ENCODE measurements at places on chromosomes 11 and 22.

- DNase-seq, result no peak
Measured at GRCh38 chr22:48695251-48695650, 1132.4 kb downstream of the BRD1 start.

- no peak for DNase-seq
Measured at GRCh38 chr11:45365961-45366618, 79.9 kb upstream of the SYT13 start.

DNA sequence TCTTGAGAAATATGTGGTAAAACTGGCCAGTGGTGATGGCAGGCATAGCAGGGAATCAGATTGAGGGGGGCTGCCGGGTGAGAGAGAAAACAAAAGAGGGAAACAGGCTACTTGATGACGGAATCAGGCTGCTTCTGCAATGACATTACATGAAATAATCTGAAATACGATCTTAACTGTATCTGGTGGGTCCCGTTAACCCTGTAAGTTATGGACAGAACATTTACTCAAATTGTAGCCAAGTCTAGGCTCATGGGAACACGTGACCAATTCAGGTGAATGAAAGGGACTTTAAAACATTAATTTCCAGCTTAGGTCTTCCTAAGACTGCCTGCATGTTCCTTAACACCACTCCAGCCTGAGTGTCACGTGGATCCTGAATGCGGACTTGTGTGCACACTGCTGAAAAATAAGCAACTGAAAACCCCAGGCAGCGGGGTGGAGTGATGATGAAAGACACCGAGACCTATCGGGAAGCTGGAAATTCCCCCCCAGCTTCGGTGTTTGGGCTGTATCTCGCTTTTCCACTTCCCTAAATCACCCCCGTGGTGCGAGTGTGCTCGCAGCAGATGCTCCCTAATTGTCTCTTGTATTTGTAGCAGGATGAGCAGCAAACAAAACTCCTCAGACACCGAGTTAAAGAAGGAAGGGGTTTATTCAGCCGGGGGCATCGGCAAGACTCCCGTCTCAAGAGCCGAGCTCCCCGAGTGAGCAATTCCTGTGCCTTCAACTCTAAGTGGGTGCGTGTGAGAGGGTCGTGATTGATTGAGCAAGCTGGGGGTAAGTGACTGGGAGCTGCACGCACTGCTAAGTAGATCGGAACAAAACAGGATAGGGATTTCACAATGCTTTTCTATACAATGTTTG lies 145.0 kb upstream of the GRK3 start:
- DNase-seq, result no peak

GRCh38 chr22:50119169-50119767 lies 29.5 kb downstream of the MOV10L1 start:
- no peak for DNase-seq

- no peak for DNase-seq
Measured at GRCh38 chr11:68804786-68805185, 36.9 kb downstream of the CPT1A start.

GRCh38 chr22:47393191-47393590 lies 630.7 kb downstream of the TBC1D22A start:
- DNase-seq, result no peak

DNA sequence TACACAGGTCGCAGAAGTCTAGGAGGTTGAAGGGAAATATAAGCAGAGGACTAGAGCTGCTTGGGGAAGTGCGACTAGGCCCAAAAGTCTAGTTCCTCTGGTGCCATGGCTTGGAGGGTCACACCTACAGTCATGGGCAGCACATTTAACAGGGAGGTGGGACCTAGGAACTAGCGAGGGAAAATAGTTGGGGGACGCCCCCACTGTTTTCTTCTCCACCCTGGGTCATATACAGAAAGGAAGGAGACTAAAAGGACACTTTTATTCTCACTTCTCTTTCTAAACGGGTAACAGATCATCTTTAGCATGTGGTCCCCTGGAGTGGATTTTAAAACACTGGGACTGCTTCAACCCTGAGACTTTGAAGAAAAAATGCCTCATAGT lies 16.6 kb downstream of the APIP start:
- DNase-seq, result no peak

DNA sequence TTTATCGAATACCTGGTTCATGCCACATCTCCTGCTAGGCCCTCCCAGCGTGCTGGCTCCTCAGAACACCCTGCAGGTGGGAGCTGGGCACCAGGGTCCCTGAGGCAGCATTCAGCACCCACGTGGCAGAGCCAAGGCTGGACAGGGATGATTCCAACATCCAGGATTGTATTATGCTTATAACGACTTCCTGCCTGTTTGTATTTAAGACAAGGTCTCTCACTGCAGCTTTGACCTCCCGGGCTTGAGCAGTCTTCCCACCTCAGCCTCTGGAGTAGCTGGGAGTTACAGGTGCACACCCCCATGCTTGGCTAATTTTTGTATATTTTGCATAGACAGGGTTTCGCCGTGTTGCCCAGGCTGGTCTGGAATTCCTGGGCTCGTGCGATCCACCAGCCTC lies 64.7 kb upstream of the WNT7B start:
- DNase-seq, result no peak

GRCh38 chr22:41038732-41039131 lies 53.7 kb upstream of the EP300 start:
- DNase-seq, result no peak

DNA sequence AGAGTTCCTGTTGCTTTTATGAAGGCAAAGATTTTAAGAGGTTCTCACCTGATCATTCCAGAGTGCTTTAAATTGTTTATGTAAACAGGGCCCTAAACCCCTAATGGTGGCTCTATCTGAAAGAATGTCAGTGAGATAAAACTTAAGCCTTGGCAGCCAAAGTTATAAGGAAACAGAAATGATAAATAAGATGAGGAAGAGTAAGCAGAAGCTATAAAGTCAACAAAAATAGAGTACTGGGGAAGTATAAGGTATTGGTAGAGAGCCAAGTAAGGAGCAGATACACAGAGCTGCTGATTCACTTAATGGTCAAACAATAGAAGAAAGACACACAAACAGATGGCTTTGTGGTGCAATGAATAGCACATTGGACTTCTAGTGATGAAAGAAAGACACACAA lies 37.9 kb downstream of the TMPRSS5 start:
- no peak for DNase-seq

GRCh38 chr11:86977441-86978050 lies 22.4 kb upstream of the FZD4 start:
- DNase-seq, result no peak

GRCh38 chr11:127493330-127494022 lies 492.9 kb upstream of the KIRREL3 start:
- no peak for DNase-seq

GRCh38 chr11:116637766-116638165 lies 135.0 kb downstream of the BUD13 start:
- no peak for DNase-seq

DNA sequence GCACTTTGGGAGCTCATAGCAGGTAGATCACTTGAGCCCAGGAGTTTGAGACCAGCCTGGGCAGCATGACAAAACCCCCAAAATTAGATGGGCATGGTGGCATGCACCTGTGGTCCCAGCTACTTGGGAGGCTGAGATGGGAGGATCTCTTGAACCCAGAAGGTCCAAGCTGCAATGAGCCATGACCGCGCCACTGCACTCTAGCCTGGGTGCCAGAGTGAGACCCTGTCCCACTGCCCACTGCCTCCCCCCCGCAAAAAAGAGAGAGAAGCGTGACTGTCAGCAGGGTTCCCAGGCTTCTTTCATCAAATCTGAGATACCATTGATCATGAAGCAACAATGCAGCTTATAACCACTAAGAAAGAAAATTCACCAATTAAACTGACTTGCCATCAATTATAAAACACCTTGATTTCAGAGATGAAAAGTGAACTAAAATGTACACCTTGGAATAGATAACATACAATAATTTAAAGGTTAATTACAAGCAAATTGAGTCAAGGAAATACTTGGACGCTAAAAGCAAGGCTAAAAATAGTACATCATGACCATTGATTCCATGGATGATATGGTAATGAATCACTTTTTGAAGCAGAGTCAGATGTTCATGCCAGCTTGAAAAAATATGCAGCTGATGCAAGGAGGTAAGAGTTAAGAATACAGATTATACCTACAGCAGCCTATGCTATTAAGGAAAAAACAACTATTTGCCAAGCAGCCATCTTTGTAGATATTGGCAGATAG lies 90.8 kb upstream of the ALKBH3 start:
- DNase-seq, result no peak

GRCh38 chr11:34296412-34296811 lies 61.4 kb downstream of the ABTB2 start:
- no peak for DNase-seq

- peak; percentile 83 for DNase-seq
Measured at GRCh38 chr11:116835791-116836631, 1.4 kb downstream of the APOA1 start.

GRCh38 chr22:27318516-27318915 lies 483.0 kb downstream of the MN1 start:
- no peak for DNase-seq

DNA sequence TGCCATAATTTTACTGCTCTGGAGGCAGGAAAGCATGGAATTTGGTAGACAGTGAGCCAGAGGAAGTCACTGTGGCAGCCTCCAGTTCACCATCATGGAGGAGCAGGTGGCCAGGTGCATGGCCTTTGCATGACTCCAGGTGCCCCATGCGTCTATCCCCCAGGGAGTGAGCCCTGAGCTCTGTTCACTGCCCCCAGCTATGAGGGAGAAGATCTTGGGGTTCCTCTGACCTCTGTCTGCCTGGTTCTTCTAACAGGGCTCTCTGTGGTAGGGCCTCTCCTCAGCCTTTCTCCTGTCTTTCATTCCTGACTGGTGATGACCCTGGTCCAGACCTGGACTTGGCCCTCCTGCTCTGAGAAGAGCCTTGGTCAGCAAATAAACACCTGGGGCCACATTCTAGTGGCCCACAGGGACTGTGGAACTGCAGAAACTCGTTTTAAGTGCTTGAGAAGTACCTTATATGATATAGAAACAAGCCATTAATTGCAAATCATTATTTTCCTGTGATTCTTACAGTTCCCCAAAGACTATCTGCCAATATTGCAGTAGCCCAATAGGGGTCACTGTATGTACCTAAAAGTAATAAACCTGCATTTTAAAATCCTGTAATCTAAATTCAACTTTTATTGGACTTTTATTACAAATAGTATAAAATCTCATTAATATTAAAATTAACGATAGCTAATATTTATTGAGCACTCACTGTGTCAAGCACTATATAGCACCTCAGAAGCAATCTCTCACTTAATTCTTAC lies 120.0 kb upstream of the SYT13 start:
- no peak for DNase-seq

DNA sequence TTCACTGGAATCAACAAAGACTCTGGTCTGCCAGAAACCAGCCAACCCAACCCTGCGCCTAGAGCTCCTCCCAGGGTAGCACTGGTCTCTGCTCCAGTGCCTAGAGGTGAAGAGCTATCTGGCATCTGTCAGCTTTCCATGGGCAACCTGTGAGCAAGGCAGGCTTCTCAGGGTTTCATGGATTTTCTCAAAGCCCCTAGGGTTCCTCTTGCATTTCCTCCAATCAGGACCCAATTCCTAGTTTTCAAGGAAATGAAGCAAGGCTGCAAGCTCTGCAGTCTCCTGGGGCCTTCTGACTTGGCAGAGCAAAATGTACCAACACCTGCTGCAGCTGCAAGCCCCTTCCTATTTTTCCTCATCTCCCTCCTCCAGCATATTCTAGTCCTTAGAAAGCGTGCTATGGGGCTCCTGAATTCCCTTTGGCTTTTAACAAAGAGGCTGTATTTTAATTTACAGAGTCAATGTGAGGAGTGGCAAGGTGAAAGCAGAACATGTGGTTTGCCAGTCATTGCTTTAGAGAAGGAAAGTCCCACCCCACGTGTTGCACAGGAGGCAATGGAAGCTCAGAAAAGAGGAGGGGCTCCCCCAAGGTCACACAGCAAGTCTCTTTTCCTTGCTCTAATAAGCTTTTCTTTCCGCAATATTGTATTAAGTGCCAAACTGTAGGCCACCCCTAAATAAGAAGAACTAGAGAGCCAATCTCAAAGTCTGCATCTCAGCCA lies 33.0 kb upstream of the RIC3 start:
- no peak for DNase-seq

- no peak for DNase-seq
Measured at GRCh38 chr11:127274328-127274676, 273.7 kb upstream of the KIRREL3 start.

GRCh38 chr11:117731722-117732290 lies 65.2 kb downstream of the DSCAML1 start:
- no peak for DNase-seq

DNA sequence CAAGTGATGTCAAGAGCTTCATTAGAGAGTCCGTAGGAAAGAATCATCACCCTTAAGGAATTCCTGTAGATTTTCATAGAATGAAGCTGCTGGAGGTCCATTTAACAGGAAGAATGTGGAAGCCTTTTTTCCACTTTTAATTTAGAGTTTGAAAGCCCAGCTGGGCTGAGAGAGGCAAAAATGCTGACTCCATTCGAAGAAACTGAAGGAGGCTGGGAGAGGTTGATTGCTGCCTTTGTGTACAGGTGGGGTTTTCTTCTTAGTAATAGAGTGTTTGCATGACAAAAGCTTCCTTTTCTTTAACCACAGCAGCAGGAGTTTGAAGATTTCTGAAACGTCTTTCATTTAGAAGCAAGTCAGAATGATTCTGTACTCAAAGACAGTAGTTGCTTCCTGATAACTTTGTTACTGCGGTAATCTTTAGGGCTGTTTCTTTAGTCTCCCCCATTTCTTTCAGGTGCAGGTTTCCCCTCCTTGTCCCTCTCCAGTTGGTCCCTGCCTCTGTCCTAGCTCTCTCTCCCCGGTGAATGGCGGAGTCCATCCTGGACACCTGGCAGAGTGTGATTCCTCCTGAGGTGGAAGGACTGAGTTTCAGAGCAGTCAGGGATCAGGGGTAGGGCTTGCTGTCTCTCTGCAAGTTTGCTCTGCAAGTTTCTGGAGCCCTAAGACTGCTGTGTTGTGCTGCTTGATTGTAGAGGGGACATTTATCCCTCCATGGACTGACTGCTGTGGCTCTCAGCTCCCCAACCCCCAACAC lies 166.2 kb downstream of the LDLRAD3 start:
- DNase-seq, result no peak

- no peak for DNase-seq
Measured at GRCh38 chr11:61709110-61709509, 28.9 kb downstream of the DAGLA start.

DNA sequence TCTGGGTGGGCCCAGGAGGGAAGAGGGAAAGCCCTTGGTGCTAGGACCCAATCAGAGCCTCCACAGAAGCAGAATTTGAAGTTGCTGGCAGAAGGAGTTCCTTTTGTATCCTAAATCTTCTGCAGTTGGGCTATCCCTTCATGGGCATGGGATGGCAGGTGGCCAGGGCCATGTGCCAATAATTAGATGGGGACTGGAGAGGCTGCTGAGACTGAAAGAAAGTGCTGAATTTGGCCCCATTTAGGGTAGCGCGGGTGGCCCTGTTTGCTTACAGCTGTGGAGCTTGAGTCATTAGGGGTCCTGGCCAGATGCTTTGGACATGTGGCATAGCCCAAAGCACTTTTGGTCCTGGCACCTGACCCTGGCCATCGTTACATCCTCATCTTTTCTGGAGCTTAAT lies 27.1 kb downstream of the PARVA start:
- DNase-seq, result no peak

- DNase-seq, result no peak
Measured at GRCh38 chr11:12826441-12826840, 152.2 kb downstream of the TEAD1 start.
